ENCODE measurements at places on chromosomes 11 and 22.

- DNase-seq, result no peak
Measured at GRCh38 chr11:77042111-77042726, 8.0 kb downstream of the B3GNT6 start.

DNA sequence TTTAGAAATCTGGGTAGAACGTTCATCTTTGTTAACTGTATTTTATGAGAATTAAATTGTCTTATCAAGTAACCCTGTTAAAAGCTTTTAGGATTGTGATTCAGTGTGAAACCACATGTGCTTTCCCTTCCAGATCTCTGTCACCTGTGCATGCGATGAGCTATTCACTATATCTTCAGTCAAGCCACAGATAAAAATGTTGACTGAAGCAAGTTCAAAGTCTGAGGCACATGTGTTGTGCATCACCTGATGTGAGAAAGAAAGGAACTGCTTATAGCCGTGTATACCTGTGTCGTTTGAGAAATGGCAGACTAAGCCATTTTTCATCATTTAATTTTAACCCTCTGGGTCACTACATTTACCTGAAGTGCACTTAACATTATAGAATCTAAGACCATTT, 1088.9 kb upstream of the TENM4 start:
- no peak for DNase-seq

- no peak for DNase-seq
Measured at GRCh38 chr22:19455585-19456370, 8.3 kb upstream of the C22orf39 start.

- DNase-seq, result no peak
Measured at GRCh38 chr22:41916745-41917358, 2.0 kb upstream of the SHISA8 start.

GRCh38 chr11:35377262-35377661, 42.1 kb downstream of the SLC1A2 start:
- DNase-seq, result no peak

DNA sequence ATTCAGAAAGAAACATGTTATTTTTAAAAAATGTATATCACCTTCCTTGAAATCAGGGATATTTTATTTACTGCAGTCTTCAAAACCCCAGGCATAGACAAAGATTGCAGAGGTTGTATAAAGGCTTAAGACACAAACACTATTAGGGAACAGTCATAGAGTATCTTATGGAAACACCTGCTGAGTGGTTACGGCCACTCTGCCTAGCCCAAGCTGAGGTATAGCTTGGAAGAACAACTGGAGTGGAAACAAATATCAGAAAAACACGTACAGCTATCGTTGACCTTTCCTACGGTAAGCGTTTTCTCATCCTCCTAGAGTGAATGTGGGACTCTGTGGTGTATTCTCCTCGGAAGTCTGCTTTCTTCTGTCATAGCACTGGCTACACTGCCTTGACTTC, 30.4 kb upstream of the LYVE1 start:
- no peak for DNase-seq

DNA sequence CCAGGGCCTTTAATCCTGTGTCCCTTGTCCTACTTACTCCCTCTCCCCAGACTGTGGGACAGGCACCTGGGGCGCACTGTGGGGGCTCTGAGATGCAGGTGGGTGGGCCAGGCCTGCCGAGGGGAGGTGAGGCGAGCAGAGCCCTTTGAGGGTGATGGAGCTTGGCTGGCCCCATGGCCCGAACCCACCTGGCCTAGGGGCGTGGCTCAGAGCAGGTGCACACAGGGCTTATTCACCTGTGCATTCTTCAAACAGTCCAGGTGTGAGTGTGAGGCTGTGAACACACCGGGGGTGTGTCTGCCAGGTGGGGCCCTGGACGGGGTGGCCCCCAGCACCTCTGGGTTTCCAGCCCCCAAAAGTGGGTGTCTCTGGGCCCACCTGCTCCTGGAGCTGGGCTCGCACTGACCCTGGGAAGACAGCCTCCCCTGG, 9.0 kb upstream of the MUC5AC start:
- no peak for DNase-seq

- DNase-seq, result no peak
Measured at GRCh38 chr22:27583856-27584255, 217.7 kb downstream of the MN1 start.

GRCh38 chr11:1109918-1110705, 35.4 kb downstream of the MUC2 start:
- DNase-seq, result no peak

GRCh38 chr11:65418431-65418680, 4.2 kb upstream of the NEAT1 start:
- DNase-seq, result no peak

- no peak for DNase-seq
Measured at GRCh38 chr11:102384419-102385079, 37.5 kb downstream of the BIRC2 start.

DNA sequence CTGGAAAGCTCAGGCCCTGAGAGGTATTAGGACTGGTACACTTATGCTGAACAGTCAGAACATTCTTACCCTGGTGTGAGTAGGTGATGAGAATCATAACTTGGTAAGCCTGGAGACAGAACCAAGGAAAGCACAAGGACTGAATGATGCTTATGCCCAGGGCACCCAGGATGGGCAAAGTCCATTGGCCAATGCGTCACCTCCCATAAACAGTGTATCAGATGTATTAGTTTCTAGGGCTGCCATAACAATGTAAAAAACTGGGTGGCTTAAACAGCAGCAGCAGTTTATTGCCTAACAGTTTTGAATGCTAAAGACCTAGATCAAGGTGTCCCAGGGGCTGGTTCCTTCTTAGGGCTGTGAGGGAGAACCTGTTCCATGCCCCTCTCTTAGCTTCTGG, 107.0 kb downstream of the FAR1 start:
- DNase-seq, result no peak

DNA sequence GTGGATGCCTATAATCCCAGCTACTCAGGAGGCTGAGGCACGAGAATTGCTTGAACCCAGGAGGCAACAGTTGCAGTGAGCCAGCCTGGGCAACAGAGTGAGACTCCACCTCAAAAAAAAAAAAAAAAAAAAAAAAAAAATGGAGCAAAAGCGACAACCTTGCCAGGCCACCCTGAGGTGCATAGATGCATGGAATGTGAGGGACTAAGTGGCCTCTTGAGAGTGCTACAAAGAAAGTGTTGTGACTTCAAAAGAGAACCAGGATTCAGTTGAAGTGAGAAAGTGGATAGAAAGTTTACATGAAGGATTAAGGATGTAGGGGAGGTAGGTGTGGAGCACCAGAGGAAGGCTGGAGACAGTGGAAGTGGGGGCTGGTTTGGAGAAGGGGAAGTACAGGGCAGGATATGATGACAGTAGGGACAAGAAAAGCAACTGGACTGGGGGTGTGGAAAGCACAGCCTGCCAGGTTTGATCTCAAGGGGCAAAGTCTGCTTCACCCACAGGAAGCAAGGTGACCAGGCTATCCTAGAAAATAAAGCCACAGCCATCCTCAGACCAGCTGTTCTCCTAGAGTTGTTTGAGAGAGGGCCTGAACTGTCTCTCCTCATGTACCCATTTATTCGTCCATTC, 36.0 kb upstream of the OLFML1 start:
- DNase-seq, result no peak

- DNase-seq, result peak; percentile 5
Measured at GRCh38 chr11:104731890-104732289, 166.4 kb downstream of the CASP12 start.

- no peak for DNase-seq
Measured at GRCh38 chr22:23152238-23153114, 7.2 kb downstream of the RAB36 start.

DNA sequence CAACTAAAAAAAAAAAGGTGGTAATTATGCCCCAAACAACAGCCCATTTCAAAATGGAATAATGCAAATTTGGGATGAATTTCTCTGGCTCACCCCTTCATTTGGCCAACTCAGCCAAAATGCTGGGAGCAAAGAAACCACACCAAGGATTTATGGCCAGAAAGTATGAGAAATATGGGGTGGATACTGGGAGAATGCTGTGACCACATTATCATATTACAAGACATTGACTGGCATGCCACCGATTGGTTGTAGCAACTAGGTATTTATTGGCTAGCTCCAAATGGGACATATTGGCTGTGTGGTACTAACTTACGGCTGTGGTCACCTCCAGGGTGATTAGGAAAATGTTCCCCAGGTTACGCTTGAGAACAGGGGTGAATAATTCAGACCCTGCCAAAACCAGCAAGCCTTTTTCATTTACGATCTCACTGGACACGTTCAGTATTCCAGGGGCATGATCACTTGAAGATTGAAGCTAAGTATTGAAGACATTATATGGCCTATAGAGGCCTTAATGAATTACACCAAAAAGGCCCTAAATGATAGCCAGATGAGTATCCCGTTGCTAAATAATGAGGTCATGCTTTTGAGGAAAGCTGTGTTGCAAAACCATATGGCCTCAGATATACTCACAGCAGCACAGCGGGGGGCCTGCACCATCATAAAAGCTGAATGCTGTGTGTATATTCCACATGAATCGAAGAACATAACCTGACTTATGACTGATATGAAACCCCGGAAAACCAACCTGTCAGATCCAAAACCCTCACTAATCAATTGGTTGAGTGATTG, 3.8 kb upstream of the FDX1 start:
- DNase-seq, result no peak

GRCh38 chr11:11584937-11585336, 36.9 kb downstream of the GALNT18 start:
- no peak for DNase-seq

- DNase-seq, result no peak
Measured at GRCh38 chr11:99881610-99882009, 805.5 kb upstream of the ARHGAP42 start.

- DNase-seq, result no peak
Measured at GRCh38 chr22:45600790-45601730, 70.6 kb upstream of the ATXN10 start.

DNA sequence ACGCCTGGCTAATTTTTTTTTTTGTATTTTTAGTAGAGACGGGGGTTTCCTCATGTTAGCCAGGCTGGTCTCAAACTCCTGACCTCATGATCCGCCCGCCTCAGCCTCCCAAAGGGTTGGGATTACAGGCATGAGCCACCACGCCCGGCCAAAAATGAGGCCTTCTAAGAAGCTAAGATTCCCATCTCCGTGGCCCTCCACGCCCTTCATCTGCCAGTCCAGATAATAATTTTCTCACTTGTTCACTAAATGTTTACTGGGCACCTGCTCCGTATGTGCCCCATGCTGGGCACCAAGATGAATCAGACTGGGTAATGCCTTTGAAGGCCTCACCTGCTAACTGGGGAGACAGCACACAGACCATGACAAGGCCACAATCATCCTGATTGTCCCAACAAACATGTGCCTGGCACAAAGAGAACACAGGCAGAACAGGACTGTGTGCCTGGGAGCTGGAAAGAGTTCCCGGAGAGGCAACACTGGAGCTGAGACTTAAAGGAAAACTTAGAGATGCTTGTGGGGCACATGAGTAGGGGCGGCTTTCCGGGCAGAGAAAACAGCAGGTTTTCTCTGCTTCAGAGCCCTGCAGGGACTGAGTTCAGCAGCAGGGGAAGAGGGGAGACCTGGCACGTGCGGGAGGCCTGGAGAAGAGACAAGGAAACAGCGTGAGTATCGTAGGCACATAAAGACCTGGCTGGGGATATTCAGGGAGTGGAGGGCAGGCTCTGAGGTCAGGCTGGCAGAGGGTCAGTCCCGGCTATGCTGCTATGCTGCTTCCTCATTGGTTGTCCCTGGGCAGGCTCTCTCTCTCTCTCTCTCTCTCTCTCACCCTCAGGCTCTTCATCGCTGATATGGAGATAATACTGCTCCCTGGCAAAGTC, 2.4 kb downstream of the KIAA0930 start:
- DNase-seq, result no peak

GRCh38 chr11:118705111-118705741, 25.8 kb upstream of the TREH start:
- peak; percentile 51 for DNase-seq

GRCh38 chr11:33001751-33002542, 13.7 kb upstream of the DEPDC7 start:
- no peak for DNase-seq

GRCh38 chr22:45709060-45709739, 37.6 kb downstream of the ATXN10 start:
- DNase-seq, result no peak

- no peak for DNase-seq
Measured at GRCh38 chr22:37519268-37520195, at the start of gene CARD10. Gene CARD10 (minus strand): TSS chr22:37519415. CDS start chr22:37519200, 215 bp downstream.

DNA sequence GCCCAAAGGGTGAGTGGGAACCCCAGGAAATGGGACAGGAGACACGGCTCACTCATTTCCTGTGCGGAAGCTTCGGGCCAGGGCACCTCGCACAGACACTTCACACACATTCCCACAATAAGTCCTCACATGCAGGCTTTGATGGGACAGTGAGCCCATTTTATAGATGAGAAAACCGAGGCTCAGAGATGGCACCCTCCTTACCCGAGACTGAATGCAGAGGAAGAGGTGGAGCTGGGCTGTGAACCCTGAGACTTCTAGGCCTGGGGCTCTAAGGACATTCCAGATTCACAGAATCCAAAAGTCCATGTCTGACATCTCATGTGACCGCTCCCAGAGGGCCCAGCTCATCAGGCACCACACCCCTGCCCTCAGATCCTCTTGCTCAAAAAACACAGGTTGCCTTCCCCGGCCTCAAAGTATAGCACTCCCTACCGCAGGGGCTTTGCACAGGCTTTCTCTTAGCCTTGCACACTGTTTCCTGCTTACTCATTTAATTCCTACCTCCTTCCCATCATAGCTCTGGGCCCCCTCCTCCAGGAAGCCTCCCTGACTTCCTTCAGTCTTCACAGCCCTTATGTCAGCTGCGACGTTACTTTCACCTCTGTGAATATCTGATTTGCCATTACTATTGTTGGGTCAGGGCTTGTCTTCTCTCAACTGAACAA, 57.1 kb upstream of the TCF20 start:
- DNase-seq, result no peak

DNA sequence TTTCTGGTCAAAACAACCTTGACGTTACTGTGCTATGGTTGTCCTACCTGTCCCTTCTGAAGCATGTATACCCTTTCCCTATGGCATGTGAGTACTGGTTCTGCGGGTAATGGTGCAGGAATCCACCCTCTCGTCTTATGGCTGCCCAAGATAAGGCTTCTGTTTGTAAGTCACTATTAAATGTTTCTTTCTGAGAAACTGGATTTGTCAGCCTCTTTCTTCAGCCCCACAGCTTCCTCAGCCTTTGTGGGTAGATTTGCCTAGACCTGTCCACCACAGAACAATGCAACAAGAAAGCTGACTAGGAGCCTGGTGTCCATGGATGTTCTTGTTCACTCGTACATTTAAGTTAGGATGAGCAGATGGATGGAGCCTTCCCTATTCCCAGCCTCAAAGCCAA, 14.4 kb downstream of the MMP7 start:
- no peak for DNase-seq

DNA sequence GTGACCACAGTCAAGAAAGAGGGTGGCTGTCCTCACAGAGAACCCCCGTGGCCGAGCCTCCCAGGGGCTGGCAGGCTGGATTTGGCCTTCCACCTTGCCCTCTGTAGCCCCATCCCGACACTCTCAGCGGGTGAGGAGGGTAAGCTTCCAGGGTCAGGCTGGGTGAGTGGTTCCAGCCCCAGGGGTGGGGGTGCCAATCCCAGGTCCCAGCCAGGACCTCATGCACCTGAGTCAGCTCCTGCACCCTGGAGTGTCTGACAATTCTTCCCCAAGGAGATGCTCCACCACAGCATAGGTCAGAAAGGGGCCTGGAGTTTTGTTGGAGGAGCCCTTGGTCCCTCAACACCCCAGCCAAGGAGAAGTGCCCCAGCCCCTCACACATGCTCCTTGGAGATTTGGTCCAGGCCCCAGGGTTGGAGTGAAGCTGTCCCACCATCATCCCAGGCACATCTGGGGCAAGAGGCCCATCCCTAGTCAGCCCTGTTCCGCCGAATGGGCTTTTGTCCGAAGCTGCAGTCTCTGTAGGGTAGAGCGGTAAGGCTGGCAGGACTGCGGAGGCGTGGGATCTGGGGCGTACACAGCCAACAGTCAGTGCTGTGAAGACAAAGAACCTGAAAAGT, 8.4 kb downstream of the LINC01488 start:
- no peak for DNase-seq

- no peak for DNase-seq
Measured at GRCh38 chr11:85269109-85269508, 358.0 kb downstream of the DLG2 start.
